ENCODE measurements at places on chromosomes 11 and 22. TPM values are rescaled to one million over a fixed set of nuclear protein-coding genes. Genes with fewer than 3 reads are reported as not detected.

- DNase-seq: no peak
These were observed 51.6 kb upstream of the TTLL12 start for GRCh38 chr22:43238526-43239006.

DNA sequence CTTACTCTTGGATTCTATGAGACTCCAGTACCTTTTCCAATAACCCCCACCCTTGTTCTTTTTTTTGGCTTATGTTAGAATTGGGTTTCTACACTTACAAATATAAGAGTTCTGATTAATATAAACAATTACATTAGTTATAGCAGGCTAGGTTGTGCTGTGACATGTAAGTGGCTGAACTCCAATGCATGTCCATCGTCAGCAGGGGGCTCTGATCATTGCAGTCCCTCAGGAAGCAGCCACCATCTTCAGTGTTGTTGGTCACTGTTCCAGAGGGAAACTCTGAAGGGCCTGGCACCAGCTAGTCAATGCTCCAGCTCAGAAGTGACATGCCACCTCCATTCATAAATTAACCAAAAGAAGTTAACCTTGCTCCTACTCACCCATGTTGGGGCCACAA, 5.6 kb downstream of the LIPT2 start:
- DNase-seq: no peak

GRCh38 chr11:72497731-72498130, 63.4 kb upstream of the CLPB start:
- no peak for DNase-seq

TMEM151A gene
- total RNA-seq: 67.1 TPM

GRCh38 chr22:20259327-20259688, 8.8 kb downstream of the RTN4R start:
- DNase-seq: no peak

C11orf52 gene
- not detected for total RNA-seq

GPR83 gene
- 7.7 TPM for total RNA-seq

OLFML1 gene
- total RNA-seq: 0.94 TPM

MIAT gene
- total RNA-seq: 263 TPM

DNA sequence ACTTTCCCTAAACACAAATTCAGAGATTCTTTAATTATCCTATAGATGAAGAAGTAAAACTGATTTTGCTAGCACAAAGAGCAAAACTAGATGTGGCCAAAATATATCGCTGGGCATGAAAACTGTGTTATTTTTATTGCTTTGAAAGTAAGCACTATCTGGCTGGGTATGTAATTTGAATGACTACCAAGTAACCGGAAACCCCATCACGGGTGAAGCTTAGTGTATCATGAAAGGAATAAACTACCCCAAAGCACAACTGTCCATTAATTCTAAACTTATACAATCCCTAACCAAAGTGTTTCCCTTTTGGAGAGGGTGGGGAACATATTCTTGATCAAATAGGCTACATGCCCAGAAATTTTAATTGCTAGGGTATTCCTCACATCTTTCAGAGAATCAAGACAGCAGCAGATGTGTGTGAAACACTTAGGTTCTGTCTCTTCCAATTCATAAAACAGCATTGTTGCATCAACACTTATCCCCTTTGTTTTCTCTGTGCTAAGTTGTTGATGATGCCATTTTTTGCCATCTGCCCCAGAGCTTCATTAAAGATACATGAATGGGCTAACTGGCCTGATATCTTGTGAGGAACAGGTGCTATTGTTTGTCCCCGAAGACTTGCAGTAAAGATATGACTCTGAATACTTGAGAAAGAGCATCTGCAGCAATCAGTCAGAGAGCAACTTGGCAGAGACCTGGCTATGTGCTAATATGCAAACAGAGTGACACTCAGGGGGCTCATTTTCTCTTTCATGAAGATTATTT, 238.2 kb downstream of the SOX6 start:
- DNase-seq: no peak

PKDREJ gene
- 0.11 TPM for total RNA-seq

- DNase-seq: no peak
These were observed 30.6 kb downstream of the CAPN1 start for GRCh38 chr11:65212226-65212801.

SLC5A4 gene
- 0.40 TPM for total RNA-seq

DNA sequence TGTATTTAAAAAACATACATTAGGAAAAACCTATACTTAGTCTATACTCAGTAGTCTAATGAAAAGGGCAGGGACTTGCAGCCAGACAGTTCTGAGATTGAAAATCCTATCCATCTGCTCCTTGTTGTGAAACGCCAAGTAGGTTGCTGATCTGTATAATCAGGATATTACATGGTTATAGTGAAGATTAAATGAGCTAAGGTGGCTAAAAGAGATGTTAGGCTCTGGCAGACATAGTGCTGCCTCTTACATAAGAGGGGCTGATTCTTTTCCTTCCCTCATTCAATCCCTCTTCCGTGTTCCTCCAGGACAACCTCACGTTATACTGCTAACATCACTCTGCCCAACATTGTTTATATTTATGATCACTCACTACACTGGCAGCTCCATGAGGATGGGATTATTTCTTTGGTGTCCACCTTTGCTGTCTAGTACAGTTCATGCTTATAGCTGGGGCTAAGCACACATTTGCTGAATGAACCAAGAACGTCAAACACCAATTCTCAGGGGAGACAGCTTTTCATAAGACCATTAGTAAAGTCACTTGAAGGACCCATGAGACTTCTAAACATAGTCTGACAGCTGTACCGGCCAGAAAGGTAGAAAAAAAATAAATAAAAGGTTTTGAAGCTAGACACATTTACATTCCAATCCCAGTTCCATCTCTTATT, 46.3 kb downstream of the GAB2 start:
- no peak for DNase-seq

DNA sequence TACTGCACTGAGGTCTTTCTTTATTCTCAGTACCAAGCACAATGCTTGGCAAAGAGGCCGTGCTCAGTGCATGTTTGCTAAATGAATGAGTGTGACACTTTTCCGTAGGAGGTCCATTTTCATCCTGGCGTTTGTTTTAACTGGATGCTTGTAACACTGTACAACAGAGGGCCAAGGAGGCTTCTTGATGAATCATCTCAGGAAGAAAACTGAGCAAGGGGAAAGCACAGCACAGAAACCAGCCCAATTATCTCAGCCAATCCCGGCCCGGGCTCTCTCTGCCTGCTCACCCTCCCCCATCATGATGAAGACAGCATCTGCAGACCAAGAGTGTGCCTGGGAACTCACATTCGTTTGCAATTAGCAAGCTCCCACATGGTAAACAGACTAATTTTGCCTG, 570.3 kb downstream of the OPCML start:
- DNase-seq: peak; percentile 72

MMP7 gene
- total RNA-seq: not detected

ALKBH3 gene
- total RNA-seq: 24.6 TPM

CAVIN3 gene
- total RNA-seq: 7.1 TPM

GRCh38 chr11:112400476-112401014, 139.9 kb upstream of the PLET1 start:
- no peak for DNase-seq

GRCh38 chr11:121451178-121451985, 732 bp upstream of the SORL1 start:
- no peak for DNase-seq

- no peak for DNase-seq
These were observed 20.6 kb downstream of the POLR3H start for GRCh38 chr22:41523464-41524221.

DNA sequence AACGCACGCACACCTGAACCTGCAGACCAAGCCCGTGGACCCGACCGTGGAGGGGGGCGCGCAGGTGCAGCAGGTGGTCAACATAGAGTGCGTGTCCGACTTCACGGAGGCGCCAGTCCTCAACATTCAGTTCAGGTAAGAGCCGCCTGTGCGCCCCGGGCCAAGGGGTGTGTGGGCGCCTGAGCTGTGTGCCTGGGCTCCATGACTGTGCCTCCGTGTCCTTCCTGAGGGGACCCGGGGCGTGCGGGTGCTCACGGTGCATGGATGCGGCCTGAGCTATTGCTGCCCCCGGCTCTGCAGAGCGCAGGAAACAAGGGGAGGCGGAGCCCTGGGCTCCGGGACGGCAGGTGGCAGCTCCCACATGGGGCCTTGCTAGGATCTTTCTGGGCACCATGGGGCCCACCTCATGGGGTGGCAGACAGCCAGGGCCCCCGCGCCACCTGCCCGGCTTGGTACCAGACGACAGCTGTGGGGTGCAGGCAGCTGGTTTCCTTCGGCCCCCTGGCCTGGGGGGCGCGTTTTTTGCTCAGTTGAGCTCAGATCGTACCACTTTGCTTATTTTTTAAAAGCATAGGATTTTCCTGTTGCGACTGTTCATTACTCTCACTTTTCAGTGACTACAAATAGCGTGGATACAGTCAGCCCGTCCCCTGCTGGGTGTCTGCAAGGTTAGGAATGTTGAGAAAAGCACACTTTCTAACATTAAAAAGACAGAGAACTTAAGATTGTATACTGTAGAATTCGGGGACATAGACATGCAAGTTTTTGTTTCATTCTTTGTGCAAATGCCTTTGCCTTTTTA, 28.3 kb downstream of the MUC6 start:
- DNase-seq: no peak

DNA sequence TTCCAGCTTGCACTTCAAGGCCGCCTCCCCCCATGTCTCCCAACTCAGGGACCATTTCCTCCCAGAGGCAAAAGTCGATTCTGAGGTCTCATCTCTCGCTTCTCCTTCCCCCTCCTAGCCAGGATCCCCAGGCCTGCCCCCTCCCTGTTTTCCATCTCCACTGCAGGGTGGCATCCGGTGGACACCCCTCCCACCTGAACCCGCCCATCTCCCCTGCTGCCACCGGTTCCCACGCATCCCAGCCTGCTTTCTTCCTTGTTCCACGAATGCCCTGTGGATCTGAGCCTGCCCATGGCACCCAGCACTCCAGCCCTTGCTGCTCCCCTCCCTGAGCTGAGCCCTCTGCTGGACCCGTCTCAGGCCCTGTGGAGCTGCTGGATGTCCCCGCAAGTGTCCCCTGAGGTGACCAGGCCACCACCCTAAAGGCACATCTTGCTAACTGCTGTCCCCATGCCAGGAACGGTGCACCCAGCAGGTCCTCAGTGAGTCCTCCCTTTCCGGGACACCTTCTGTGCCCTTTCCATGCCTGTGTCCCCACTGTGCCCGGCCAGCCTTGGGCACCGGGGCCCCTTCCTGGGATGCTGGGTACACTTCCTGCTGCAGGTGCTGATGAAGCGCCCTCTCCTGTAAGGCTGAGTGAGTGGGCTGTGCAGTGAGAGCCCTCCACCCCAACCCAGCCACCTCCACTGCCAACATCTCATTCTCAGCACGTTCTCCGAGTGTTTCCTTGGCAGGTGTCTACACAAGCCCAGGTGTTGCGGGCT, 936 bp downstream of the IL17REL start:
- DNase-seq: no peak

DNA sequence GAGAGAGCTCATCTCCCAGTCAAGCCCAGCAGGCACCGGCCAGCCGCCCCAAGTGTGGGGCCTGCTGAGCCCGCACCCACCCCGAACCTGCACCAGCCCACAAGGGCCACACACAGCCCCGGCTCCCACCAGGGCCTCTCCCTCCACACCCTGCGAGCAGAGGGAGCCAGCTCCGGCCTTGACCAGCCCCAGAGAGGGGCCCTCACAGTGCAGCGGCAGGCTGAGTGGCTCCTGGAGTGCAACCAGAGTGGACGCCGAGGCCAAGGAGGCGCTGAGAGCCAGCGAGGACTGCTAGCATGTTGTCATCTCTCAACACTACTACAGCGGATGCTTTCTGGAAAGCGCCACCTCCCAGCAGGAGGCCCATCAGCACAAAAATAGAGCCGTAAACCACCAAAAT, 10.9 kb downstream of the DEFB108B start:
- no peak for DNase-seq

DNA sequence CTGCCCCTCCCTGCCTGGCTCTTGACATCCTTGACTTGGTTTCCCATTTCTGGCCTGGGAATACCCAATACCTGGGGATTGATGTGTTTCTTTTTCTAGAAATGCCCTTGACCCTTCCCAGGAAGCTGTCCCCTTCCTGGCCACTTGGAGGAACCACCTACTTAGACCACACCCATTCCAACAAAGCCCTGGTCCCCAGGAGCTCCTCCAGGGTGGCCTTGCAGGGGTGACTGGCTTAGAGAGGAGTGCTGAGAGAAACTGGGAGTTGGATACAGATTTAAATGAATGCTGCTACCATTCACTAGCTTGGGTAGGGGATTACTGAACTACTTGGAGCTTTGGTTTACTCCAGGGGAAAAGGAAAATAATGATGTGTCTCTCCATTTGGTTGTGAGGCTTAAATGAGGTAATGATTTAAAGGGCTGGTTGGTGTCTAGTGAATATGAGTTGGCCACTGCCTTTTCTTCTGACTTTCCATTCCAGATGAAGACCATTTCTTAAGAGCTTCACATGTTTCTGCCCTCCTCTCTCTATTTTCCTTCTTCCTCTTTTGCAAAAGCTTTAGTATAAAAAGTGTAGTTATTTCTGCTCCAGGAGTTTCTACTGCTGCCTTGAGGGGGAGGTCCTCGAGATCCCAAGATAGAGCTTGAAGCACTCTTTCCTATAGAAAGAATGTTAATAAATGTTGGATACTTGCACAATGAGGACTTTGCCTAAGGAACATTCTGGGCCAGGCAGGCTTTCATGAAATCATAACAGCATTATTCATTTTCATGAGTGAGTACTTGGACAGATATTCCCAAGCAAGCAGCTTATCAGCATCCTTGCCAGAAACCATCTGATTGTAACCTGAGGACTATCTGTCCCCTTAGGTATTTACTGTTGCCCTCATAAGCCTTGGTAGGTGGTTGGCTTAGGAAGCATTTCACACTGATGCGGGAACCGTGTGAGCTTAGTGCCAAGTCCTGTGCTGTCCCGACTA, 22.4 kb downstream of the PANX1 start:
- DNase-seq: no peak

DNA sequence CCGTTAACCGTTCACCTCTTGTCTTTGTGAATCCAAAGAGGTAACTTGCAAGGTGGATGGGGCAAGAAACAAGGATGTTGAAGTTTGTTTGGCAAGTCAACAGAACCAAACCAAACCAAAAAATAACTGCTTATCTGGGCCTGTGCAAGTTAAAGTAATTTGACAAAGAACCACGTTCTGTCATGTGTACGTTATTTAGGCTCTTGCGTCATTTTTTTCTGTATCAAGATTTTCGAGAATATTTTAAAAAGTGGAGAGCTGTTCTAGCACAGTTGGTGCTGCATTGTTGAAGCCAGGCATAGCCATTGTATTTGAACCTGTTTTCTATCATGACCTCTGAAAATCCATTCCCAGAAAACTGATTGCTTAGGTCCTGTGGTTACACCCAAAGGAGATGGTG, 55.1 kb downstream of the PARVA start:
- DNase-seq: no peak

LINC01488 gene
- total RNA-seq: not detected

IL18 gene
- 6.1 TPM for total RNA-seq

- no peak for DNase-seq
These were observed 92.2 kb downstream of the PHF21B start for GRCh38 chr22:44917372-44918165.

All from dorsolateral prefrontal cortex (tissue), 122 donors.